Stimulated activated CD4-positive, alpha-beta T cell treated with anti-CD3 and anti-CD28 coated beads, Interleukin-1b, Interleukin-23, amount 100 ng/mL, for 1 hour (primary cell): ENCODE measurements at places on chromosomes 3 and 15.

DNA sequence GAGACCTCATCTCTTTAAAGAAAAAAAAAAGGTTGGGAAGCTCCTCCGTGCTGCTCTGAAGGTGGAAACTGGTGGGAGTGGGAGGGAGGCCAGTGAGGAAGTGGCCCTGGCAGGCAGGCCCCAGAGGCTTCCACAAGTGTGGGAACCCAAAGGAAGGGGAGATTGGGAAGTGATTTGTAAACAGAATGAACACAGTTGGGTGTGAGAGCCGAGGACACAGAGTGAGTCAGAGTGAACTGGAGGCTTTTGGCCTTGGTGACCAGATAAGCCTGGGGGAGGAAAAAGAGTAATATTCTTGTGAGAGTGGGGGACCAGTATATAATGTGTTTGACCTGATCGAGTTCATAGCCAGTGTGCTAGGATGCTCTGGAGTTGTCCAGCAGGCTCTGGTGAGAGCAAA, 23.0 kb downstream of the MKRN2 start:
- DNase-seq: no peak

DNA sequence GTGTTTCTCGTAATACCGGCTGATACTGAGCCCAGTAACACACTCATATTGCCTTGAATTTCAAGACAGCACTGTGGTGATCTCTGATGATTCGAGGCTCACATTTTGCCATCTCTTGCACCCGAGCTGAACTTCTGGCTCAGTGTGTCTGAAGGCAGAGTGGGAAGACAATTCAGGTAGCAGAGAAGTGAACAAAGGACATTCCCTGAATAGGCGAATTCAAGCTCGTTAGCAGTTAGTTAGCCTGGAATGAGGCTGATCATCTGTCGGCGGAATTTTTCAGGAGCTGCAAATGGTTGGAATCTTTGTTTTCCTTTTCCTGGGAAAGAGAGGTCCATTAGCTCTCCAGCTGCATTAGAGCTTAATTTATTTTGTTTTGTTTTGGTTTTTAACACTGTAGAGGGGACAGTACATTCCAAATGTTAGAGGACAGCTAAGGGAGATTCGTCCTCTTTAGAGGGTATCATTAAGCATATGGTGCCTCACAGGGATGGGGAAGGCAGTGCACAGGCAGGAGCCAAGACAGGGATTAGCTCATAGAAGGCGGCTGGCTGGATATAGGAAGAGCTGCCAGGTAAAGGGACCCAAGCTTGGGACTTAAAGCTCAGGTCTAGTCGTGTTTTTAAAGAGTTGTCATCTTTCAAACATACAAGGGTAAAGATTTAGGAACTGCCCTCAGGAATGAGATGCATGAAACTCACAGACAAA, 119.7 kb upstream of the DLG1 start:
- no peak for DNase-seq

- DNase-seq: no peak
Observed at GRCh38 chr15:67051088-67052045, 14.0 kb upstream of the SMAD3 start.

DNA sequence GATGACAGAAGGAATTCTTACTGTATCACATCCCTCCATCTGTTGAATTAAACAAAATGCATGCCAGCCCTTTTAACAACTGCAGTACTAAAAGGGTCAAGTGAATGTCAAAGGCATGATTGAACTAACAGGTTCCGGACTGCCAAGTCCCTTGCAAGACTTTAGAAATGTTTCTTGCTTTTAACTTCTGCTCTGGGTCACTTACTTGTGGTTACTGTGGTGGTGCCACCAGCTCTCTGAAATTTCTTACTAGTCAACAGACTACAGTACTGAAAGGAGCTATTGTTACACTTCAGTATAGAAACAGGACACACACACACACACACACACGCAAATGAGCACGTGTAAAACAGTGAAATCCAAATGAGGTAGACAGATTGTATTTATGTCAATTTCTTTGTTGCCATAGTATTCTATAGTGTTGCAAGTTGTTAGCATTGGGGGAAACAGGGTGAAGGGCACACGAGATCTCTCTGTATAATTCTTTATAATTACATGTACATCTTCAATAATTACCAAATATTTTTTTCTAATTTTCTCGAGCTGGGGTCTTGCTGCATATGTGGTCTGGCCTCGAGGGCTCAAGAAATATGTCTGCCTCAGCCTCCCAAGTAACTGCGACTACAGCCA, 79.9 kb upstream of the SLC25A26 start:
- no peak for DNase-seq

DNA sequence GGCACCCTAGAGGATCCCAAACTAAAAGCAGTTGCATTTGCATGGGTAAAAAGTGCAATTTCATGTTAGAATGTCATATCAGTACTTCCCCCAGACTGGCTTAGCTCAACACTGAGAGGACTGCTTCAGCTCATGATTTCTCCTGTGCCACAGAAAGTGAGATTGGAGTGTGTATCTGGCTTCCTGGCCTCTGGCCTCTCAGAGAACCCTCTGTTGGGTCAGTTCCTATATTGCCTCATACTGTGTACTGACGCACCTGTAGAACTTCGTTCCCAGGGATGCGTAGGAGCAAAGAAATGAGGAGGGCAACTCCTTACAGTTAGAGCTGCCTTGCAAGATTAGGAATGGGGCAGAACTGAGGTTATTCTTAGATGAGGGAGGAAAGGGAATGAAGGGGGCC, 340.8 kb downstream of the TIGIT start:
- DNase-seq: no peak

- DNase-seq: no peak
Observed at GRCh38 chr3:7190095-7190494, 329.2 kb downstream of the GRM7 start.

- no peak for DNase-seq
Observed at GRCh38 chr15:95816591-95816990, 513.9 kb upstream of the NR2F2 start.

DNA sequence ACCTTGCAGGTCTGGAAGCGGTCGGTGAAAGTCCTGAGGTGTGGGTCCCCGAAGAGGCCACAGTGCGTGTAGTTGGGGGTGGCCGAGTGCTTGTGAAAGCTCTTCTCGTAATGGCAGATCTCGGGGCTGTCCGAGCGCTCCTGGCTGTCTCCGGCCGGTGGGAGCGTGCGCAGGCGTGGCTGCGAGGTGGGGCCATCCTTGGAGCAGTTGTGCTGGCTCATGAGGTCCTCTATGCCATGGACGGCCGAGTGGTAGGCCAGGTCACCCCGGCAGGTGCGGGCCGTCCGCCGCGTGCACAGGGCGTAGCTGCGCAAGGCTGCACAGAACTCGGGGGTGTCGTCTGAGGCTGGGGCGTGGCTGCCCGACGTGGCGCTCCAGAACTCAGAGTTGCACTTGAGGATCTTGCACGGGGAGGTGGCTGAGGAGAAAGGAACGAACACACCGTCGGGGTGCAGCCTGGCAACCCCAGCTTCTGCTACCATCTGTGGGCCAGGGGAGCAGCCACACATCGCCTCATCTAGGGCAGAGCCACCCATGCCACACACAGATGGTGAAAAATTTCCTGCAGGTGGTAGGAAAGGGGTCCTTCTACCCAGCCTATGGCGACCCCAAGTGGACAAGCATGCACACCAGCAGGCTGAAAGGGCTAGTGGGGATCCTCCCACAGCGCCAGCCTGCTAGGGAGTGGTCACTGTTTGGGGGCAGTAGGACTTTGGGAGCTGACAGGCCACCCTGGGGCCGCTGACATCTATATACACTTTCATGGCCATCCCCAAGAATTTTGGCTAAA, 36.7 kb downstream of the RGMA start:
- DNase-seq: no peak

DNA sequence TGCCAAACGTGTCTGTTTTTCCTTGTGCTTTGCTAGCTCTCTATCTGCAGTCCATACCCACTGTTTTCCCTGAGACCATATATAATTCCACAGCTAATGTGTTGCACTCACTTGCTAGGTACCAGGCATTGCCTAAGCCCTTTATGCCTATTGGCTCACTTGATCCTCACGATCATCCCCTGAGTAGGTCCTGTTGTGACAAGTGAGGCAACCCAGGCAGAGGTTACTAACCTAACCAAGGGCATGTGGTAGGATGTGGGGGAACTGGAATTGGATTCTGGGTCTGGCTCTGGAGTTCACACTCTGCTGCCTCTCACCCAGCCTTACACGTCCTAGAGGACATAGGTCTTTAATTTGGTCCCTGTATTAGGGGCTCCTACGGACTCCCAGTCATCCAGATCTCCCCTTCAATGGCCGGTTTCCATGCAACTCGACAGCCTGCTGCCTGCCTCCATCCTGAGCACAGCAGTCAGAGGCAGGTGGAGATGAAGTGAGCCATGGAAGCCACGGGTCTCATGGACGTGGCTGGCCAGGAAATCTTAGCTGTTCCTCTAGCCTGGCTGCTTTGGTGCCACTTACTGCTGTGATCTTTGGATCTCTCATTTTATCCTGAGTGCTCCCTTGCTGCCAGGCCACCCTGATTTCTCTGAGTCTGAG, 38.9 kb upstream of the MYZAP start:
- no peak for DNase-seq

DNA sequence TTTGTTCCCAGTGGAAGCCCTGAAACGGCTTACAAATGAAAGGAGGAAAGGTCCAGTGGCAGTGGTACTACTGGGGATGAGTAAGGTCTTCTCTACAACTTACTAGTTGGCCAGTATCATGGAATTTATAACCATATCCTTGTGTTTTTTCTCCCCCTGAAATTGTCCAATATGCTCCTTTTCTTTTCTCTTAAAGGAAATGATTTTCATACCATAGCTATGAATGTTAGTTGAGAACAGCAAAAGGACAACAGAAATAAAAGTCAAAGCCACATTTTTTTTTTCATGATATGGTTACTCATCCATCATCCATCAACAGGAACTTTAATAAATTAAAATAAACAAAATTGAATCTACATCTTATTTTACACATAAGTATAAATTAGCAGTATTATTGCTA, 450.4 kb downstream of the MFSD1 start:
- DNase-seq: no peak

DNA sequence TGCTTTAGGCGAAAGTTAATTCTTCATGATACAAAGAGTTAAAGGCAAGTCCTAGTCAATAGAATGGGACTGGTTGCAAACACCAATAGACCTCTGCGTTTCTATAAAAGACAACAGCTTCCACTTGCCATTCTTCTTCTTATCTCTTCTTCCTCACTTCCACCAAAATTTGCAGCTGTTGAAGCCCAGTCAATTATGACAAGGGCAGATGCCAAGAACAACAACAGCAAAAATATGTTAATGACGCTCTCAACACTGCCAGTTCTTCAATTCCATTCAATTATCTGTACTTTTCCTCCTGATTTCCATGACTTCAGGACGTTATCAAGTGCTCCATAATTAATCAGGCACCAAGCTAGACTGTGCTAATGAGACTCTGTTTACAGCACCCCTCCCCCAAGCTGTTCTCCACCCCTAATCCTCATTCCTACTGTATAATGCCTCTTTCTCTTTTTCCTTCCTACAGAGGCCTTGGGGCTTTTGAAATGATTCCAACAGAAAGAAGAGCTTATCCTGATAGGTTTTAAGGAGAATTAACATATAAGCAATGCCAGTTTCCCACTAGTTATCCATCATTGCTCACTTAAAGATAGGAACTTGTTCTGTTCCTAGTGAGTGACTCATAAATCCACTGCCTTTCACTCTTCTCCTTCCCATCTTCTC, 1160.5 kb downstream of the IGSF11 start:
- DNase-seq: no peak

GRCh38 chr3:72191209-72191960, 406.4 kb upstream of the PROK2 start:
- no peak for DNase-seq

GRCh38 chr3:9468460-9468859, 71.0 kb downstream of the SETD5 start:
- DNase-seq: no peak

DNA sequence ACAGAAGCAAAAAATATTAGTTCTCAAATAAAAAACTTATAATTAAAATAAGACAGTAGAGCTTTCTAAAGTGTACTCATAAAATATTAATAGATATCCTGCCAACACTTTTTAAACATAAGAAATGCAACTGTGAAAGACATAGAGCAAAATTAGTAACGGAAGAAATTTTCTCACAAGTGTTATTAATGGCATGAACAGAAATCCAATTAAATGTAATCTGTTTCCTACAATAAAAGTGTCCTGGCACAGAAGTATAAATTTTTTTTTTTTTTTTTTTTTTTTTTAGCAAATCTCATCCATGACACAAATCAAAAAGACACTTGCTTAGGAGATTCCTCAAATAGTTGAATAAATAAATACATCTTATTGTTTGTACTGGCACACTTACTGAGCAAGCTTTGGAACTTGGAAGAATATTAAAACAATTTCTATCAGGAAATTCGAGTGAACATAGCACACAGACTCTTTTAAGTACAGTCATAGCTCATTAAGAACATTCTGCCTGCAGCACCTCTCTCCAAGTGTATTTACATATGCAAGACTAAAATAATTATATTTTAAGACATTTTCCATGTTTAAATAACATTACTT, 227.2 kb upstream of the ROBO2 start:
- DNase-seq: no peak

GRCh38 chr3:127858937-127859336, 36.6 kb upstream of the MGLL start:
- no peak for DNase-seq

DNA sequence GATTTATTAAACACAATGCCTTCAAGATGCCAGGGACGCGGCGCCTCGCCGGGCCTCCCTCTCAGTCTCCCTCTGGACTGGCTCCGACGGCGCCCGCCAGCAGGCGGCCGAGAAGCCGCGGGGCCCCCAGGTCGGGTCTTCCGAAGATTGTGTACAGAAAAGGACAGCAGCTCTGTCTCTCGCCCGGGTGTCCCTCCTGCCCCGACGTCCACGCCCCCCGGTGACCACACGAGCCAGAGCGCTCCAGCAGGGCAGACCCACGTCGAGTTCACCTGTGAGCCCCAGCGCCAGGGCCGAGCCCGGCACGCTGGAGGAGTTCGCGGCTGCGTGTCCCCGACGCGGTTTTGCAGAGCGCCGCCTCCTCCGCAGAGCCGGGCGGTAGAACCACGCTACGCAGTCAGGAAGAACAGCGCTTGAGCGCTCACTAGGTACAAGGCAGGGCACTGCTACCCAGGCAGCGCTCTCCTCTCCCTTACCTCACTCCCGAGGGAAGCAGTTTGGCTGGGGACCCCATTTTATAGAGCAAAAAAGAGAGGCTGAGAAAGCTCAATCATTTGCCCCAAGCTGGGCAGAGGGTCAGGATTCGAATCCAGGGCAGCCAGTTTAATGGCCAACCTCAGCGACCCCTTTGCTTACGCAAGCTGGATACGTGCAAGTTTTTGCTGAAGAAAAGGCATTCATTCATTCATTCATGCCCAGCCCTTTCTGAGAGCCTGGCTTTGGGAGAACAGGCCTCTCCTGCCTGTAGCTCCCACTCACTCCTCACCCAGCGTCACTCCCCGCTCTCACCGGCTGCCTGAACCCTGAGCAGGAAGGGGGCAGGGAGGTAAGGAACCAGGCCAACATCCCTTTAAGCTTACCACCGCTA, 3.0 kb upstream of the TLE3 start:
- no peak for DNase-seq

- DNase-seq: no peak
Observed at GRCh38 chr3:50978991-50979667, 304.4 kb downstream of the DOCK3 start.

GRCh38 chr15:47932261-47932660, 188.5 kb upstream of the SLC24A5 start:
- DNase-seq: no peak
